Stimulated activated CD4-positive, alpha-beta T cell treated with anti-CD3 and anti-CD28 coated beads, TNF-alpha, amount 100 ng/mL, for 1 hour (primary cell): ENCODE measurements at places on chromosomes 3 and 15.

- DNase-seq = no peak
Observed at GRCh38 chr3:12349895-12350811, 61.3 kb downstream of the PPARG start.

DNA sequence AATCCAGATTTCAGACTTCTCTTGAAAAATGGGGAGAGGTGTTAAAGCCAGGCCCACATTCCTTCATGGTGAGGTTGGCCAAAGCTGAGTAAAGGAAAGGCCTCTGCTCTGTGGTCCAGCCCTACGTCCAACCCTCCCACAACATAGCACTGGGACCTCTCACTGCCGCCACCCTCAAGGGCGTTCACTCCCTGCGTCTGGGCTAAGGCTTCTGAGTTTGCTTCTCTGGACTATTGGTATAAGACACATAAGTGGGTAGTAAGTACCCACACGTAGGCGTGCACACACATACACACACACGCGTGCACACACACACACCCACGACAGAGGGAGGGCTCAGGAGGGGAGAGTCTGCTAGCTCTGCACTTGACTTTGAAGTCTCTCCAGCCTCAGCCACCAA is 80.2 kb upstream of the PXYLP1 start:
- no peak for DNase-seq

GRCh38 chr3:139088462-139089324 is 44.0 kb upstream of the PRR23C start:
- no peak for DNase-seq

GRCh38 chr15:59176653-59177316 is 29.9 kb upstream of the LDHAL6B start:
- no peak for DNase-seq

- no peak for DNase-seq
Observed at GRCh38 chr3:123448536-123449101, at the start of gene ADCY5. ADCY5 (minus strand) TSS chr3:123449090; CDS start chr3:123448545, 545 bp downstream.

DNA sequence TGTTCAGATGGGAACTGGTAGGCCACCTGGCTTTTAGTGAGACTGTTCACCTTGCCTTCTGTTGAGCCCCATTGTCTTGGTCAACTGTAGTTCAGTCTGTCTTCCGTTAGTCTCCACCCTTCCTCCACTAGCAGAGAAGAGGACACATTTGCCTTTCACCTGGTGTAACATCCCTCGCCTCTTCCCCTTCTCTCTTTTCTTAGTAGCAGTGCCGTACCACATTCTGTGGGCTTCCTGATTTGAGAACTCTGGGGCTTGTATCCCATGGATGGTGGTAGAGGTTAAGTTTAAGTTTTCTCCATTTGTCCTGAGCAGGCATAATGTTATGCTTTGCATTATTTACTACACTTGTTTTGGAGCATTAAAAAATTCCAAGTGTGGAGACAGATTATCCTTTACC is 49.3 kb downstream of the RAB7A start:
- DNase-seq = no peak

DNA sequence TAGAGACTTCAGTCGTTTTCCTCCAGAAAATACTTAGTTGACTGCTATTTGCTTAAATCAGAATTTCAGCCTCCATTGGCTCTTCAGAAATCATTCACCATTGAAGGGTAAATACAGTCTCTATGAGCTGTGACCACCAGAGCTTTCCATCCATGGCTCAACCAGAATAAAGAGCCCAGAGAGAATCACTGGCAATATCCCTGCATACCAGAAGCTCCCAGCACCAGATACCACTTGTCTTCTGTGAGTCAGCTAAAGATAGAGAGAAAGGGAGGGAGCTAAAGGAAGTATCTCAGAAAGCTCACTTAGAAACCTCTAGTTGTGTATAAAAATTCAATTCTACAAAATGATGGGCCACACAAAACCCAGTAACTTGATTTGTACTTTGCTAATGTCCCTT is 115.2 kb upstream of the TMCO5A start:
- DNase-seq = no peak

GRCh38 chr3:139287557-139287956 is 56.3 kb upstream of the MRPS22 start:
- no peak for DNase-seq

DNA sequence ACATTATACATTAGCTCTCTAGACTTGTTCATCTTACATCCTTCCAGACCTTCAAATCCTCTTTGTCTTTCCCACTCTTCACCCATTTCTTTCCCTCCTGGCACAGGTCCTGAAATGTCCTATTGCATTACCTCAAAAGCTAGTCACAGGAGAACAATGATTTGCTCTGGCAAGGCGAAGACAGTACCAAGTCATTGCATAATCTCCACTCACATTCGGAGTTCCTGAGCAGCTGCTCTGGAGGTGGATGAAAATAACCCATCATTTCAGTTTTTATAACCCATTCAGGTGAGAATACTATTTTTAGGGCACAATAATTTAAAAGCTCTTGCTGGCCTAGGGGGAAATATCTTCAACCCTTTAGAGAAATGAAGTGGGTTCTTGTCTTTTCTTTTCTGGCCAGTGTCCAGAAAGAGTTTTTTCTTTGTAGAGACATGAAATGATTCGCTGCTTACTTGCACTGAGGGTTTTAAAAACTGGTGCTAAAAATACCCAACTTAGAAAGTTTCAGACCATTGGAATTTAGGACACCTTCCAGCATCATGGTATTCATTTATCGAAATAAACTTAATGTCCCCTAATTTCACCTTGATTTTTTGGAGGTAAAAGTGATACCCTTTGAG is 23.4 kb upstream of the DYNC1LI1 start:
- no peak for DNase-seq
